Head of caudate nucleus (tissue), 42 donors: ENCODE measurements at places on chromosomes 7 and 10.

DNA sequence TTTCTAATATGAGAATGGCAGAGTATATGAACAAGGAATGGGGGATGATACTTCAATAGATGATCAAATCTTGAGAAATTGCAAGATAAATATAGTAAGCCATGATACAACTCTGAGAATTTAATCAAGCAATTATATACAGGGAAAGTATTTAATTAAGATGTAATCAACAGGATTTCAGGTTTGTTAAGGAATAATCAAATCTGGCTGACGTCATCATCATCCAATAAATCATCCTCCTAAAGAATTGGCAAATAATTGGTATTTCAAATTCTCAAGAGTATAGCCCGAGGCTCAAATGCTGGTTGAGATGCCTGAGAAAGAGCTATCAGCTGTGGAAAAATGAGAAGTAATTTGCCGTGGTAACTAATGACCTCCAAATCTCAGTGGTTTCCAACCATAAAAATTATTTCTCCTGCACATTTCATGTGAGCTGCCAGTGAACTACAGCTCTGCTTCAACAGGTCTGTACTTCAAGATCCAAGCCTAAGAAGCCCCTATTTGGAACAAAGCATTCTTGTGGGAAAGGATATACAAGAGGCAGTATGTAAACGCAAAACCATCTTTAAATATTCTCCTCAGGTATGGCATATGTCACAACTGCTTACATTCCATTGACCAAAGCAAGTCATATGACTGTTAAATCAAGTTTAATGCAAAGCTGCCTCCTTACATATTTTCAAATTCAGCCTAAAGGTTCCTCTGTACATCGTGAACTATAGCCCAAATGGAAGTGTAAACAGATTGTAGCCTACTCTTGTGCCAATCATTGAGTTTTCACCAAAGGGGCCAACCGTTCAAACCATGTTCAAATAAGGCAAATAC, 503.0 kb downstream of the KIF20B start:
- DNase-seq: no peak

- DNase-seq: no peak
Observed at GRCh38 chr10:4607681-4608080, 218.3 kb upstream of the AKR1E2 start.

GRCh38 chr10:33229252-33229948, 105.1 kb downstream of the NRP1 start:
- DNase-seq: no peak

GRCh38 chr10:33111488-33112051, 153.5 kb upstream of the ITGB1 start:
- DNase-seq: no peak

- no peak for DNase-seq
Observed at GRCh38 chr10:5323446-5323845, 41.3 kb upstream of the UCN3 start.

DNA sequence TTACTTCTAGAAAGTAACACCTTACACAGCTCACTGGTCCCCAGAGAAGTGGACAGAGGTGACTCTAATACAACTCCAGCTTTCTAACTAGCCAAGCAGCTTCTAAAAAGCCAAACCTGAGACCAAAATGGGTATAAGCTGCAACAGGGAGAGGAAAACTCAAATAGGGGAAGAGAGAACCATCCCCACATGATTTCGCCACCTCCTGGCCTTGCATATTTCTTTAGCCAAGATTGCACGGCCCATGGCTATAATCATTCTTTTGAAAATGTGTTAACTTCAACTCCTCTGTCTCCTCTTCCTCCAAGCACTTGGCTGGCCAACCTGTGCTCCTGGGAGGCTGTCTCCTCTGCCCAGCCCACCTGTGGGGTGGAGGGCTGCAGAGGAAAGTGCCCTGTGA, 28.7 kb downstream of the NUP42 start:
- DNase-seq: no peak

GRCh38 chr10:71080381-71081228, 131.8 kb upstream of the UNC5B start:
- DNase-seq: no peak

DNA sequence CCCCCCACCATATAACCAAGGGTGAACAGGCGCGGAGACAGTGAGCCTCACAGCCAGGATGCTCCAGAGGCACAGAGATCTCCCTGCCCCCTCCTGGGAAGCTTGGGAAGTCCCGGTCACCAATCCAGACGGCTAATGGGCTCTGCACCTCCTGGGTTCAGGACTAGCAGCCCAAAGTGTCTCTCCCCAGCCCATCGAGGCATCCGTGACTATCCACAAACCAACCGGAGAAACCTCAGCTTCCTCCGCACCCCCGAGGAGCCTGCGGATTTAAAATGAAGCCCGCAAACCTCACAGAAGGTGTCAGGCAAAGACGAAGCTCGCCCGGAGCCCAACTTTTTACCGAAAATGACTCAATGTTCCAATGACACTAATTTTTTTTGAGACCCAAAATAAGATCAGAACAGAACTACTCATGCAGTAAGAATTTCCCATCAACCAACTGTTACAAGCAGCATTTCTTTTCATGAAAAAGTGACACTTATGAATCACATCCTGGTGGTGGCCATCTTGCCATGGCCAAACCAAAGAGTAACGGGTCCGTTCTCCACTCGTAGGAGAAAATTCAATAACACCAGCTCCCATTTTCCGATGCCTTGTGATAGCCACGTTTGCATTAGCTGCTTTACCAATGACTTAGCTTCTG, 6.0 kb downstream of the PDGFA start:
- DNase-seq: no peak

- no peak for DNase-seq
Observed at GRCh38 chr10:812787-813186, 118.7 kb downstream of the LARP4B start.

- DNase-seq: no peak
Observed at GRCh38 chr10:51544933-51545332, 154.5 kb downstream of the CSTF2T start.

DNA sequence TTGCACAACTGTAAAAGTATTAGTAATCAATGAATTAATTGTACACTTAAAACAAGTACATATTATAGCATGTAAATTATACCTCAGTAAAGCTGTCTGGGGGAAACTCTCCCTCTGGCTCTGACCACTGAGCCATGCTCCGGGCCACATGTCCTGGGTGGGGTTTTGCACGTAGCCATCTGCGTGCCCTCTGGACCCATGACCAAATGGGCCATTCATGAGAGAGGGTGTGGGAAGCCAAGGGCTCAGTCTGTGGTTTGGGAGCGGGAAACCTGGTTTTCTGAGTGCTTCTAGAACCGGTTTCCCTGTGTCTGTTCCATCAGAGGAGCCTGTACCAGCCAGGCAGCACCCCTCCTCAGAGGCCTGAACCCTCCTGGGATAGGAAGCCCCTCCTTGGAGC, 143.2 kb downstream of the SH3PXD2A start:
- no peak for DNase-seq

- no peak for DNase-seq
Observed at GRCh38 chr7:111743244-111743847, 181.1 kb upstream of the IMMP2L start.

GRCh38 chr7:14510268-14510667, 392.3 kb downstream of the DGKB start:
- no peak for DNase-seq

DNA sequence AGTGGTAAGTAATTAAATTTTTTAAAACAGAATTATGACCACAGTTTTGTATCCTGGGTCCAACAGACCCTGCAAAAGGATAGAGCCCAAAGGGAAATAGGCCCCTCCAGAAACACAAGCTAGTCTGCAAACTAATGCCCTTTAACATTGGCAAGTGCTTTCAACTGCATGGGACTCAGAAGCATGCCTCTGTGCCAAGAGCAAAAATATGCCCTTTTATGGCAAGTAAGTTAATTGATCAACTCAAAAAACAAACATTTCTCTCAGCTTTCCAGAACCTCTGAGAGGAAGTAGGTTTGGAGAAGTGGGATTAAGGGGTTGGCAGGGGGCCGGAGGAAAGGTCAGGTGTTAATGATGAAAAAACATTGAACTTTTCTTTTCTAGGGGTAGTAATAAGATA, 186.6 kb upstream of the PRSS1 start:
- no peak for DNase-seq

DNA sequence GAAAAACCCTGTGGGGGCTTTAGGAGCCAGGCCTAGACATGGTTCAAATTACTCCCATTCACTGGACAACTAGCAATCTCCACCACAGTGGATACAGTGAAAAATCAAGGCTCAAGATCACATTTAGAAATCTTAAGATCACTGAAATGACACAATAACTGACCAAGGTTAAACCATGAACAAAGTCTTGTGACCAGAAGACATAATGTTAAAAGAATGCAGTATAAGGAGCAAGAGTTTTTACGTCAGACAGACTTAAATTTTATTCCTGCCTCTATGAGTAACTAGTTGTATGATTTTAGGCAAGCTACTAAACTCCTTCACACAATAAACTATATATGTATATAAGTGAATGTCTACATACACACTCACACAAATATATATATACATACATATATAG, 68.5 kb downstream of the MICU1 start:
- no peak for DNase-seq

DNA sequence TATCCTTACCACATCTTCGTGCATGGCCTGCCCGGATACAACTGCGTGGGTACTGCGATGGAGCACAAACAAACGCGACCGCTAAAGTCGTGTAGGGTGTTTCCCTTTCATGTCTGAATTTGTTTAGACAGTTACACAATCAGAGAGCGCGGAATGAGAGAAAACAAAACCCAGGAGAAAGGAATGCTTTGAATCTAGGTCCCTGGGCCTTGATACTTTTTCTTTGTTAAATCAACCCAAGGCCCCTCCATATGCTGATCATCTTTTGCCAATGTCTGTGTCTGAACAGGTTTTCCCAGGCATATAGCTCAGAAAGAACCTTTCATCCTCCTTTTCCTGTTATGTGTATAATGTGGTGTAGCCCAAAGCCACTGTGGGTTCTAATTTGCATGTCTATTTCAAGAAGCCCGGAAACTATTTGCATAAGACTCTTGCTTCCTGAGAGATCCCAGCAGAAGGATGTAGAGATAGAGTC, 145.8 kb downstream of the FRMD4A start:
- no peak for DNase-seq

- DNase-seq: no peak
Observed at GRCh38 chr7:75906991-75907667, 7.8 kb upstream of the POR start.

DNA sequence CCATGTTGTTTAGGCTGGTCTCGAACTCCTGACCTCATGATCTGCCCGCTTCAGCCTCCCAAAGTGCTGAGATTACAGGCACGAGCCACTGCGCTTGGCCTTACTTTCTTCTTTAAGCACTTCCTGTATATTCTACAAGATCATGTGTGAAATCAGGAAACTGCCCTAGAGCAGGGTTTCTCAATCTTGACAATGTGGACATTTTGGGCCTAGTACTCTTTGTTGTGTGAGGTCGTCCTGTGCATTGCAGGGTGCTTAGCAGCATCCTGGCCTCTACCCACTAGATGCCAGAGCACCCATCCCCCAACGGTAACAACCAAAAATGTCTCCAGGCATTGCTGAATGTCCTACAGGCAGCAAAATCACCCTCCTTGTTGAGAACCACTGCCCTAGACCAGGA, 24.7 kb downstream of the RRP12 start:
- DNase-seq: no peak

GRCh38 chr10:110209926-110210673, 2.7 kb downstream of the MXI1 start:
- DNase-seq: no peak

GRCh38 chr7:93894966-93895640, 4.5 kb upstream of the TFPI2 start:
- no peak for DNase-seq

DNA sequence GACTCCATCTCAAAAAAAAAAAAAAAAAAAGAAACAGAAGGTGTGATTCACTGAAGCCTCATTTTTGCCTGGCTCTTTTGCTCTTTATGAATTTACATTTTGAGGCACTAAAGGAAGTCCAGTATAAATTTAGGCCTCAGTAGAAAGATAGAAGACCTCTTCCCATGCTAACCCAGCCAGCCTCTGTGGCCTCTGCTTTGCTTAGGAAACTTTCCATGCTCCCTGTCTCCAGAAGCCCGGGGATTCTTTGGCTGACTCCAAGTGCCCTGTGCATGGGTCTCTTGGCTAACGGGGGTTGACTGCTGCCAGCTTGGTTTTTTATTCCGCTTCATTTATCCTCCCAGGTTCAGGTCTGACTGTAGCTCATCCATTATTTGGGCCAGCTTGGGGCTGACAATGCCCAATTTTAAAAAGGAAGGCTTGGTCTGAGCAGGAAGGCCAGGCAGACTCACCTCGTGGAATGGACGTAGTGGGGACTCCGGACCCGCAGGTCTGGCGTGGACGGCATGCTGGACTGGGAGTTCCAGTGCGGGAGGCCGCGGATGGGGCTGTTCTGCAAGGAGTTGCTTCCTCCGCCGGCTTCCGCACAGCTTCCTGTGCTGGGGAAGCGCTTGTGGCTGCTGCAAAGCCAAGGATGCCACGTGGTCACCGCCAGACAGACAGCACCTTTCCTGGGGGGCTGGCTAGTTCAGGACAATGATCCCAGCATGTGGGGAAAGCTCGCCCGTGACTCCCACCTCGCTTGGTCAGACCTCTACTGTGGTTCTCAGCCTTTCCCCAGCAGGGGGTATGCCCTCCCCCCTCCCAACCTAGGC, 72.3 kb downstream of the PRPF18 start:
- peak; percentile 48 for DNase-seq

GRCh38 chr10:30433306-30433729, 666 bp upstream of the MAP3K8 start:
- peak; percentile 28 for DNase-seq

DNA sequence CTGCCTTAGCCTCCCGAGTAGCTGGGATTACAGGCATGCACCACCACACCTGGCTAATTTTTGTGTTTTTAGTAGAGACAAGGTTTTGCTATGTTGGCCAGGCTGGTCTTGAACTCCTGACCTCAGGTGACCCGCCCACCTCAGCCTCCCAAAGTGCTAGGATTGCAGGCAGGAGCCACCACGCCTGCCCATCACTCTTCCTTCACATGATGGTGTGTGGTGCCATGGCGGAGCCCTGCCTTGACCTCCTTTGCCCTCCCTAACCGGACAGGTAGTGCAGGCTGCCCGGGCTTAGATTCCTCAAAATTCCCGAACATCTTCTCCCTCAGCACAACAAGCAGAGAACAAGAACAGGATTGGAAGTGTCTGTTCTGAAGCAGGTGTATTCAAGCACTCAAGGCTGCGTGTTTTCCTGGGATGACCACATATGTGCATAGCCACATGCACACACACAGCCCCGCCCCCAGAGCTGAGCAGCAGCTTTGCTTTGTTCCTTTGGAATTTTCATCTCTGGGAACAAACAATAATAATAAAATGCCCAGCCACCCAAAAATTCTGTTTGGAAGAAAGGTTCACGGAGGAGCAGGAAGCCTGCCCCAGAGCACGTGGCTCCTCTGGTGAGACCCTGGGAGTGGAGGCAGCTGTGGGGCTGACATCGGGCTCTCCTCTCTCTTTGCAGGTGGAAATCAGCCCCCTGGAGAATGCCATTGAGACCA, 131.3 kb upstream of the NPS start:
- no peak for DNase-seq

DNA sequence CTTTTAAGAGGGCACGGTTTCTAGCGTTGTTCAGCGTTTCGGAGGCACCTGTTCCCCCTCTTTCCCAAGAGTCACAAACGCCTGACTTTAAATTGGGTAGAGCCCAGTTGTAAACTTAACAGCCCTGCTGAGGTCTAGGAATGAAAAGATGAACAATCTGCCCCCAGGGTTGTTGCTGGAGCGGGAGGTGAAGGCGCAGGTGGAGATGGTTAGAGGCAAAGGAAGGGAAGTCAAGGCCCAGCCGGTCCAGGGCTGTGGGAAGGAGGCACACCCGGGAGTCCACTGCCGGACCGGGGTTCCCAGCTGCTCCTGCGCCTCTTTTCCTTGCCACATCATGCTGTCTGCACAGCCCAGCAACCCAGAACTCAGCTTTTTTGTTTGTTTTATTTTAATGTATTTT, 770 bp downstream of the PRXL2A start:
- DNase-seq: peak; percentile 28
